Skeletal muscle cell (primary cell): ENCODE measurements at places on chromosomes 7 and 10.

DNA sequence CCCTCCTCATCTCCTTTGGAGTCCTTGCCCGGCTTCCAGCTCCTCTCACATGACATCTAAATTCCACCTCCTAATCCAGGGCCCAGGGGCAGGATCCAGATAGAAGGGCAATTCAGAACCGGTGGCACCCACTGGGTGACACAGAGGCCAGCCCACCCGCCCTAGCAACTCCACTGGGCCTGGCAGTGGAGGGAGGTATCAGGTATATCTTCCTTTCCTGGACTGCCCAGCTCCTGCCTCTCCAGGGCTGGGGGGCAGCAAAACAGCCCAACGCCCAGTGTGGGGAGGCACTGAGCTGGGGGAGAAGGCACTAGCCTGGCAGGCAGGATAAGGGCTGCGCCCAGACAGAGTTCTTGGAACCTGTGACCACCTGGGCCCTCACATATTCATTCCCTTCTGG lies 10.4 kb upstream of the TRIM8 start:
- no peak for DNase-seq

DNA sequence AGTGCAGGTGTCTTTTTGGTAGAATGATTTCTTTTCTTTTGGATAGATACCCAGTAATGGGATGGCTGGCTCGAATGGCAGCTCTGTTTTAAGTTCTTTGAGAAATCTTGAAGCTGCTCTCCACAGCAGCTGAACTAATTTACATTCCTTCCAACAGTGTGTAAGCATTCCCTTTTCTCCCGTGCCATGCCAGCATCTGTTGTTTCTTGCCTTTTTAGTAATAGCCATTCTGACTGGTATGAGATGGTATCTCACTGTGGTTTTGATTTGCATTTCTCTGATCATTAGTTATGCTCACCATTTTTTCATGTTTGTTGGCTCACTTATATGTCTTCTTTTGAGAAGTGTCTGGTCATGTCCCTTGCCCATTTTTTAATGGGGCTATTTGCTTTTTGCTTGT lies 486.3 kb downstream of the GALNT17 start:
- no peak for DNase-seq

DNA sequence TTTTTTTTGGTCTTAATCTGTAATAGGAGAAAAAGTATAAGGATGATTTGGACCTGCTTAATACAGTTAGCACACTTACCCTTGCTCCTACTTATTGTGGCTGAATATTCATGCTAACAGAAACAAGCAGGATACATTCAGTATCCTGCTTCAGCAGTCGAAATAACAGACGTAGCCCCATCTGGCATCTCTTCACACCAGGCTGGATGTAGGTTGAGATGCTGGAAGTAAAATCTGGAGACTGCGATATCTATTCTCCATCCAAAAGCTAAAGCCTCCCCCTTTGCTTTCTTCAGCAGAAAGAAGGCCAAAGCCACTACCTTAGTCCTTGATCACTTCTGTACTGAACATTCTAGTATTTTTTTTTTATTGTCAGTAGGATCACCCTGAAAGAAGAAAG lies 537.4 kb downstream of the AUTS2 start:
- no peak for DNase-seq

- no peak for DNase-seq
Observed at GRCh38 chr7:20317413-20317812, 13.3 kb upstream of the ITGB8 start.

DNA sequence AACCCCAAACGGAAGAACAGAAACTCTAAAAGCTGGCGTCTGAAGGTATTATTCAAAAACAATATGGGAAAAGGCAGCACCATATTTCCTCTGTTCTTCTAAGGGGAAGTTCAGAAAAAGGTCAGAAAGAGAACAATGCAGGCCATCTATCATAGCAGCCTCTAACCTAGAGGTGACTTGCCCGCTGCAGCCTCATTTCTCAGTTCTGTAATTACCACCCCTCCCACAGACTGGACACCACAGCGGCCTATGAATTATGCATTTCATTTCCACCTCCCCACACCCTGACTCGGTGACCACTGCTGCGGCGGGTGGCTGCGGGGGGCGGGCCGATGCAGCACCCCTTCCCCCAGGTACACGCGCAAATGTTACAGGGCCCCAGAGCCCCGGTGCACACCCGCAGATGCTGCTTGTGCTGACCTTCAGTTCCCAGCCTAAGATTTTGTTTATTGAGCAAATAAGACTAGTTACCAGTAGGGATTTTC lies 125.5 kb downstream of the CLEC2L start:
- no peak for DNase-seq

DNA sequence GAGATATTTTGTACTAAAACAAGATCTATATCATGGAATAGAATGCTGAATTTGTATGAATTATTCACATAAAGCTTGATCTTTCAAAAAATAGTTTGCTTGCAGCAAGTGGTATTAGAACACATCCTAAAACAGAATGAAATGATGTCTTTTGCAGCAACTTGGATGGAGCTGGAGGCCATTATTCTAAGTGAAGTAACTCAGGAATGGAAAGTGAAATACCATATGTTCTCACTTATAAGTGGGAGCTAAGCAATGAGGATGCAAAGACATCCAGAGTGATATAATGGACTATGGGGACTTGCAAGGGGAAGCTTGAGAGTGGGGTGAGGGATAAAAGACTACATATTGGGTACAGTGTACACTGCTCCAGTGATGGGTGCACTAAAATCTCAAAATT lies 53.7 kb downstream of the ASB4 start:
- DNase-seq = no peak

DNA sequence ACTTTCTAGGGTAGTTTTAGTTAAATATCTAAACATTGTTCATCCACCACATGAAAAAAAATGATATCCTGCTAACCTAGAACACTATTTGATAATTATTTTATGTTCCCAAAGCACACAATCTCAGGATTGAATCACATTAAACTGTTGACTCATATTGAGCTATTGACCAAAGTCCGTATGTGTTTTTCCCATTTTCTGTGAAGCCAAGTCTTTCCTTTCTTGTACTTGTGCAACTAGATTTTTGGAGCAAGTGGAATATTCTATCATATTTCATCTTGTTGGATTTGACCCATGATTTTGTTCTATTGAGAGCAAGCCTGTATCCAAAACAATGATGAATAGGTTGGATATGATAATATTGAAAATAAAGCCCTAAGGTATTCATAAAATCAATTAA lies 164.6 kb downstream of the SKAP2 start:
- DNase-seq = no peak

DNA sequence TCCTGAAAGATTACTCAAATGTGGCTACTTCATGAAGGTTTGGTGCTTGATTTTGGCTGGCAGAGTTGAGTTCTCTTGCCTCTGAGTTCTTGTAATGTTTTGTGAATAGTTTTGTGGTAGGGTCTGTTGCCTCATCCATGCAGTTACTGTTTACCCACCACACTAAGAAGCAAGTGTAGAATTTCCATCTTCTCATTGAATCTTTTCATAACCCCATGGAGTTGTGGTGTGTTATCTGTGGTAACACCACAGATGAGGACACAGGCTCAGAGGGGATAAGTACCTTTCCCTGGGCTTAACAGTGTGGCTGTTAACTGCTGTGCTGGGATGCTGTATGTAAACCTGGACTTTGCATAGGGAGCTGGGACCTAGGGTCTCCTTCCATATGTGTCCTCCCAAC lies 186.3 kb downstream of the CAMK1D start:
- no peak for DNase-seq

- no peak for DNase-seq
Observed at GRCh38 chr10:85535926-85536325, 830.7 kb downstream of the GRID1 start.

GRCh38 chr10:132300582-132300981 lies 7.2 kb downstream of the STK32C start:
- DNase-seq = no peak

- no peak for DNase-seq
Observed at GRCh38 chr7:118664498-118664897, 440.0 kb downstream of the ANKRD7 start.

GRCh38 chr7:1211611-1212010 lies 21.1 kb upstream of the UNCX start:
- no peak for DNase-seq

DNA sequence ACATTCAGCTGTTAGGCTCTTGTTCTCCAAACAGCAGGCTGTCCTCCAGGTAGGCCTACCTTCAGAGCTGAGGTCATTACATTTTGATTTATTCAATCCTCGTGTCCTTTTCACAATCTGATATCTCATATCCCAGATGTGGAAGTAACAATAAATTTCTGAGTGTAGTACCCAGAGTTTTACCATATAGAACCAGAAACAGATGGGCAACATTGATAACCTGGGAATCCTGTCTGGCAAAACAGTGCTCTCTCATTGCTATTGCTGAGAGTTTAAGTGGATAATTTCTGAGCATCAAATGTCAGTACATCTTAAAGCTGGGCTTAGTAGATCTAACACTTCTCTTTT lies 1007.8 kb downstream of the REEP3 start:
- DNase-seq = no peak

DNA sequence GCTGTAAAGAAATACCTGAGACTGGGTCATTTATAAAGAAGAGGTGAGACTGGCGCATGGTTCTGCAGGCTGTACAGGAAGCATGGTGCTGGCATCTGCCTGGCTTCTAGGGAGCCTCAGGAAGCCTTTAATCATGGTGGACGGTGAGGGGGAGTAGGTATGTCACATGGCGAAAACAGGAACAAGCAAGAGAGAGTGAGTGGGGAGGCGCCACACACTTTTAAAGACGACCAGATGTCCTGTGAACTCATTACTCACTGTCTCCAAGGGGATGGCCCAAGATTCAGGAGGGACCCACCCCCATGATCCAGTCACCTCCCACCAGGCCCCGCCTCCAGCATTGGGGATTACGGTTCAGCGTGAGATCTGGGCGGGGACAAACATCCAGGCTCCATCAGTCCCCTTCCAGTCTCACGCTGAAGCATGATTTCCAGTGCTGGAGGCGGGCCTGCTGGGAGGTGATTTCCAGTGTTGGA lies 3.2 kb downstream of the ZNF316 start:
- DNase-seq = peak; percentile 32
